ENCODE measurements at places on chromosomes 3 and 15.

DNA sequence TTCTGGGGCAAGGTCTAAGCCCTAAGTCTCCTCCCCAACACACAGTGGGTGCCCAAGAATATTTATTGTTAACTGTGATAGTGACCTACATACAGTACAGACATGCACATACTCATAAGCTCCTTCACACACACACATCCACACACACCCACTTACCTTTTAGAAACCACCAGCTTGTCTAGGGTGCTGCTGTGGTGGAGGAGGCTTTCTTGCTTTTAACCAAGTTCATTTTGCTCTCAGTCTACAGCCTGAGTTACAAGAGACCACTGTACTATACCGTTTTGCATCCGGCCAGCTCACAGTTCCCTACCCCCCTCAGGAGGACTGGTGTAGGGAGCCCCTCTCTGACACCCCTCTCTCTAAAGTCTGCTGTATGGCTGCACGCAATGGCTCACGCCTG is 16.7 kb downstream of the DAPK2 start:
- DNase-seq: peak; percentile 24

DNA sequence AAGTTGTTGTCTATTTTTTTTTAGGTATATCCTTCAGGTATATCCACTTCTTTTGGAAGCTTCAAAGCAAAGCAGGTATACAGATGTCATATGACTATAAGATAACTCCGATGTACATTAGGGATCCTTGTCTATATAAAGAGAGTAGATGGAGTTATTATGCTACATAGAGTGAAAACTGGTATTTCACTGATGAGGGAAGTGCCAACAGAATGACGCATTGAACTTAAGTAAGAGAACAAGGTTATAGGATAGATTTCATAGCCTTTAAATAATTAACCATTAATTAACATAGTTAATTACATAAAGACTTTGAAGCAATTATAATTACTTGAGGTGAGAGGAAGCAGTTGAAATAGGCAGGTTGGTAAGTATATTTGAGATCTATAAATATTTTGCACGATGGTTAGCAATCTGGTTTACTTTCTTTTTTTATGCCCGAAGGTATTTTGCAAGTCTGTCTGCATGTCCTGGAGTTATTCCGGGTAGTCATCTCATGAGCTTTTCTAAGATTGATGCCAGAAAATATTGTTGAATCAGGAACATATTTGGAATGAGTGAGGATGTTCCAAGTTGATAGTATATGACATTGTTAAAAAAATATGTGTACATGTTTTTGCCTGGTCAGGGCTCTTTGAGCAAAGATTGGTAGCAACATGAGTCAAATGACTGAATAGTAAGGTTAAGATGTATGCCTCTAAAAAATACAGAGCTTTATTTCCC is 299.5 kb upstream of the KCNMB2 start:
- no peak for DNase-seq

GRCh38 chr3:4856136-4856535 is 123.1 kb upstream of the BHLHE40 start:
- DNase-seq: no peak

DNA sequence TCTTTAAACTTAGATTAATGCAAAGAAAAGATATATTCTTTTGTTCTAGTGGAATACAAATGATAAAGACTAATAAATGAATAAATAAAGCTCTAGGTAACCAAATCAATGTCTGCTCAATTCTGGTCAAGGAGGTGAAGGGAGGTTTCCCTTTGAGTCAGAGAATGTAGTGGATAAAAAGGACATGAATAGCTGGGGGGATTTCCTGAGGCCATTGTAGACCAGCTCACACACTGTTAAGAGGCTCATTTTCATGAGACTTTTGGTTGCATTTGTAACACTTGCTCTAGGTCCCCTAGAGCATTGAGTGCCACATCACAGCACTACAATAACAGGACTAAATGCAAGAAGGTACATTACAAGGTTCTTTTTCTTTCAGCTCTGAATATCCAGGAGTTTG is 170.7 kb downstream of the TIGIT start:
- peak; percentile 87 for DNase-seq

- no peak for DNase-seq
Measured at GRCh38 chr15:68614286-68615035, 35.7 kb downstream of the CORO2B start.

DNA sequence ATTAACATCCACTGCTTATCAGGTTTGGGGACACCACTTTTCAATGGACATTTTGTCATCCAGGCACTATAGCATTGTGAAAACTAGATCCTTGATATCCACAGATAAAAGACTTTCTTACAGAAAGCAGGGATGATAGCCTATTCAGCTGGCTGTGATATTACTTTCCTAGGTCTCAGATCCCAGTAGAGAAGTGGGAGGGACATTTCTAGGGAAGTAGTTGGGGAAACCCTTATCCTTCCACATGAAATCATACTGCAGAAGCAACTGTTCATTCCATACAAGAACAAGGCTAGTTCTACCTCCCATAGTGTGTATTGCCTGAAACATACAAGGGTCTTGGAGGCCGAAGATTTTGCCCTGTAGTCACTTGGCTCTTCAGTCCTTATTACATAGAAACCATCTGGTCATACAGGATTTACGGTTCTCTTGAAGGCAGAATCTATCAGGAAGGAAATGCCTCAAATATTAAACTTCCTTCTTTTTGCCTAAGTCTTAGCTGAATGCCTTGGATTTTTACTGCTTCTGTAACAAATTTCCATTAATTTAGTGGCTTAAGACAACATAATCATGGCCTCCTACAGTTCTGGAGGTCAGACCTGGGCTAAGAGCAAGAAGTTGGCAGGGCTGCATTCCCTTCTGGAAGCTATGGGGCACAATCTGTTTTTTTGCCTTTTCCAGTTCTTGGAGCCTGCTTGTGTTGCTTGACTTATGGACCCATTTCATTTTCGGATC is 119.4 kb downstream of the ECT2 start:
- DNase-seq: no peak

DNA sequence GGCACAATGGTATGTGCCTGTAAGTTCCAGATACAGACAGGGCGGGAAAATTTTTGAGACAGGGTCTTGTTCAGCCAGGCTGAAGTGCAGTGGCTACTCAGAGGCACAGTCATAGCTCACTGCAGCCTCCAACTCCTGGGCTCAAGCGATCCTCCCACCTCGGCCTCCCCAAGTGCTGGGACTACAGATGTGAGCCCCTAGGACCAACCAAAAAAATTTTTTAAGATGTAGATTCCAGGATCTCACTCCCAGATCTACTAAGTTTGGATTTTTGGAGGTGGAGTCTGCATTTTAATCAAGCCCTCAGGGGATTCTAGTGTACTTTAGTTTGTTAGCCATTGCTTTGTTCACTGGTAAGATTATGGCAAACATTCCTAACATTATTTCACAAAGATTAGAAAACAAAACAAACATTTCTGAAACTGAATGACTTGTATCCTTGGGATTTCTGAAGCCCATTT is 2.7 kb downstream of the LIPH start:
- DNase-seq: no peak
